Posterior vena cava (tissue), 2 donors: ENCODE measurements at places on chromosomes 5 and 9.

GRCh38 chr5:57751710-57752109 lies 269.1 kb upstream of the ACTBL2 start:
- DNase-seq, result no peak

DNA sequence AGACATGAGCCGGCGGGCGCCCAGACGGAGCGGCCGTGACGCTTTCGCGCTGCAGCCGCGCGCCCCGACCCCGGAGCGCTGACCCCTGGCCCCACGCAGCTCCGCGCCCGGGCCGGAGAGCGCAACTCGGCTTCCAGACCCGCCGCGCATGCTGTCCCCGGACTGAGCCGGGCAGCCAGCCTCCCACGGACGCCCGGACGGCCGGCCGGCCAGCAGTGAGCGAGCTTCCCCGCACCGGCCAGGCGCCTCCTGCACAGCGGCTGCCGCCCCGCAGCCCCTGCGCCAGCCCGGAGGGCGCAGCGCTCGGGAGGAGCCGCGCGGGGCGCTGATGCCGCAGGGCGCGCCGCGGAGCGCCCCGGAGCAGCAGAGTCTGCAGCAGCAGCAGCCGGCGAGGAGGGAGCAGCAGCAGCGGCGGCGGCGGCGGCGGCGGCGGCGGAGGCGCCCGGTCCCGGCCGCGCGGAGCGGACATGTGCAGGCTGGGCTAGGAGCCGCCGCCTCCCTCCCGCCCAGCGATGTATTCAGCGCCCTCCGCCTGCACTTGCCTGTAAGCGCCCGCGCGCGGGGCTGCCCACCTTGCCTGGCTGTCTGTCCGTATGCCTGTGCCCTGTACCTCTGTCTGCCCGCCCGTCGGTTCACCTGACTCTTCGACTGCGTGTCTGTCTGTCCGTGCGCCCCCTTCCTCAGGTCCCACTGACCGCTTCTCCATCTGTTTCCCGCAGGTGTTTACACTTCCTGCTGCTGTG lies 412 bp downstream of the FGF18 start:
- DNase-seq, result peak; percentile 84

DNA sequence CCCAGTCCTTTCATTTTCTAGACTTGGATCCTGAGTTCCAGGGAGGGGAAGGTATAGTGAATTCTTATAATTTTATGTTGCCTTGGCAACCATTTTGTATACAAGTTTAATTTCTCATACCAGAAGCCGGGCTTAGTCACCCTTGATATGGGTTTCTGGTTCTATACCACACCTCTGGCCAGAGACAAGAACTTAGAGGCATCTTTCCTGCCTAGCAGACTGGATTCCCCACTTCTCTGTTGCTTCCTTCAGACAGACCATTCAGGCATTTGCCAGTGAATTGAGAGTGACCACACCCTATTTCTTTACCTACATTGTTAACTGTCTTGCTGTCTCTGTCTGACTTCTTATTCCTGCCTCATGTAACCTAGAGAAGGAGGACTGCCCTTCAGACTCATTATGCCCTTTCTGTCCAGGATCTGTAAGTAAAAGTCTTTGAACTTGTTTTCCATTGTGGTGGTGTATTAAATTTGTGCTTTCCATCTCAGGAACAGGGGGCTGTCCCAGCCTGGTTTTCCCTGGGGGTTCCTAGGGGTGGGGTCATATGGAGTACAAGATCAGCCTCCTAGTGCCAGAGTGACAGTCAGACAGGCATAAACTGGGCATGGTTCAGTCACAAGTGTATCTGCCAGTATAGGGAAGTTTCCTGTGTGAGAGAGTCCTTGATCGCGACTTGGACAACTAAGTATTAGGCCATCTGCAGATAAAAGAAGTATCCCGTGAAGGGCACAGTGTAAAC lies 27.4 kb downstream of the TNFSF8 start:
- no peak for DNase-seq

- no peak for DNase-seq
Measured at GRCh38 chr5:90191352-90192045, 218.1 kb downstream of the CETN3 start.

GRCh38 chr9:84136119-84136868 lies 155.7 kb downstream of the RMI1 start:
- no peak for DNase-seq

GRCh38 chr5:171872666-171873065 lies 87.0 kb downstream of the SMIM23 start:
- DNase-seq, result no peak

- DNase-seq, result no peak
Measured at GRCh38 chr9:2230362-2230761, 215.2 kb downstream of the SMARCA2 start.

DNA sequence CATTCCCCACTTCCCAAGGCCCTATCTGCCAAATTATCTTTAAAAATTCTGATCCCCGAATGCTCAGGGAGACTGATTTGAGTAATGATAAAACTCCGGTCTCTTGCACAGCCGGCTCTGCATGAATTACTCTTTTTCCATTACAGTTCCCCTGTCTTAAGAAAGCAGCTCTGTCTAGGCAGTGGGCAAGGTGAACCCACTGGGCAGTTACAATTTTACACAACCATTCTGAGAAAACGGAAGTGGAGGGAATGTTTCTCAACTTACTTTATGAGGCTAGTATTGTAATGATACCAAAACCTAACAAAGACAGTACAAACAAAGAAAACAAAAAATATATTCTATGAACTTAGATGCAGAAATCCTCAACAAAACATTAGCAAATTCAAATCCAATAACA lies 100.0 kb downstream of the MCTP1 start:
- DNase-seq, result no peak

GRCh38 chr9:35910613-35911359 lies 1.5 kb downstream of the SPAAR start:
- peak; percentile 75 for DNase-seq

- no peak for DNase-seq
Measured at GRCh38 chr5:37810311-37810710, 29.5 kb downstream of the GDNF start.

GRCh38 chr9:134381671-134382516 lies 55.6 kb downstream of the RXRA start:
- DNase-seq, result no peak

- DNase-seq, result peak; percentile 86
Measured at GRCh38 chr9:91486699-91487497, 63.3 kb upstream of the NFIL3 start.
